ENCODE measurements at places on chromosomes 2 and 18.

- no peak for DNase-seq
Observed at GRCh38 chr2:58594762-58595161, 353.6 kb upstream of the FANCL start.

DNA sequence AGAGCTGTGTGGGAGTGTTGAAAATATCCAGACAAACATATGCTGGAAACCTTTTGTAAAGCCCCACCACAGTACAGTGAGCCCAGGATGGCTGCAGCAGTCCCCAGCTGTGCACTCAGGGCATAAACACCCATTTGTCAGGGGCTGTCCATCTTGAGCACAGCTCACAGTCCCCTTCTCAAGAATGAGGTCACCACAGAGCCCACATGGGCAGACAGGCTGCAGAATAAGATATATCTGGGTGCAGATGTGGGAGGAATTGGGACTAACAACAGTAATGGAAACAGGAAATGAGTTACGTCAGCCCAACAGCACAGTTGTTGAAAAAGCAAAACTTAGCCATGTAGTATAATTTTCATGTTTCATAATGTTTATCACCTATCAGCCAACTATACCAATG lies 219.6 kb downstream of the ETAA1 start:
- DNase-seq = no peak

GRCh38 chr2:149743842-149744448 lies 156.4 kb upstream of the MMADHC start:
- DNase-seq = no peak

DNA sequence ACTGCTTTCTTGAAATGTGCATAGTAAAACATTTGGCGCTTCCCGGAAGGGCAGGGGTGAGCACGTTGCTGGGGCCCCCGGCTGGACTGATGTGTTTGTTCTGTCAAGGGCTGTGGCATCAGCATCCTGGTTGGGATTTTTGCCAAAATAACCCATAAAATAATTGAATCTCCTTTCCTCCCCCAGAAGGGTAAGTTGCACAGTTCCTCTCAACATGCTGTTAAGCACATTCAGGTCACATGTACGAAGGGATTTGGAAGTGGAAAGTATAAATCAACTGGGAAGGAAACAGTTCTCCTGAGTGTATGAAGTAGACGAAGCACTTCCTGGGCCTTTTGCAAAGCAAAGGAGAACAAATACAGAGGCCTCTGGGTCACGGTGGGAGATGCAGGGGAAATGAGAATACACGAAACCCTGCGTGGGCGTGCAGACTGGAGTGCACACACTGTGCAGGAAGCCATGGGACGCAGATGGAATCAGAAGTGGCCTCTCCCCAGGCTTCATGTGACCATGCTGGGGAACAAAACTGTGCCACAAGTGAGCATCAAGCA lies 183.9 kb downstream of the LPIN1 start:
- no peak for DNase-seq

GRCh38 chr18:3449512-3450011 lies 410 bp upstream of the TGIF1 start:
- DNase-seq = peak; percentile 86

GRCh38 chr18:10310626-10311025 lies 143.8 kb upstream of the APCDD1 start:
- DNase-seq = no peak

DNA sequence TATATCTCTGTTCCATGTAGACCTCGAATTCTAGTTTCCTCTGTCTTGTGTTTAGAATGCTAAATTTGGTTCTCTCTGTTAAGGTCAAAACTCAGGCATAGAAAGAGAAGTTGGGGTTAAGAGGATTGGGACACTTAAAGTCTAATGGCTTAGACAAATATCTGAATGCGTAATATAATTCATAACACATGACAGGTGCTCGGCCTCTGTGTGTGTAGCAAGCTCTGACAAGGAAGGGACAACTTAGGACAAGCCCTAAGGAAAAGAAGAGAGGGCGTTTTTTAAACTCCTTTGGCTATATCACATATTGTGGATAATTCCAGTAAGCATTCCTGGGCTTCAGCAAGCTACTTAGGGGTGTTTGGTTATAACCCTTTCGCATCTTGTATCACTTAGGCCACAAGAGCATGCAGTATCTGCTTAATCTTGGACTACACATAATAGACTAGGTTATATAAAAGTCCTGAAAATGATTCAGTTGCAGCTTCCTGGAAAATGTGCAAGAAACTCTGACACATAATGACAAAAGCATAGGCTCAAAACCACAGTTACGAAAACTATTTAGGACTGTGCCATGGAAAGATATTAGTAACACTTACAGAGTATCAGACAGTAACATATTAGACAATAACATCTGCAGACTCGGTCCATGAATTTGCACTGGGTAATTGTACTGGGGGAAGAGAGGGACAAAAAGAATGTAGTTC lies 16.1 kb upstream of the CREB1 start:
- DNase-seq = no peak

DNA sequence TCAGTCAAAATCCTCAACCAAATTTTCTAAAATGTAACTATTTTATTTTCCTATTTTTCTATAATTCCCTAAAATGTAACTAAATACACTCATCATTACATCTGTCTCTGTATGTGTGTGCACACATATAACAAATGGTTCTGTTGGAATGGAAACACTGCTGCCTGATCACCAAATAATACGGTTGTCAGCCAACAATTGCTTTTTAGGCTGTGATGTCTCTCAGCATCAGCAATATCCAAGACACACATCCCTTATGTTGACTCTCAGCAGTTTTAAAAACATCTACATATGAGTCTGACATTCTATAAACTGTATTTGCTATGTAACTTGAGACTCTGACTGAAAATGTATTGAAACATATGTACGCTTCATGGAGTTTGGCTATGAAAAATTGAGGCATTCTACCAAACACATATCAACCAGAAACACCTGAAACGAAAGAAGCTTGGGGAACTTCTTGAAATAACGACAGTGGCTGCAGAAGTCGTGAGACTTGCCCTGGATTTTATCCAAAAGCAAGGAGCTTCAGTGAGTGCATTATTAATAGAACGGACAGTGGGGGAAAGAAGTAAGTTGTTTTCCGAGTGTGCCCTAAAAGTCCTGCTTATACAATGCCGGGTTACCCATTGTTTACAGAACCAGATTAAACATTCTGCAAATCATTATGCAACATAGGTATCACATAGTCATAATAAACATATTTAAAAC lies 110.2 kb upstream of the ITGB6 start:
- no peak for DNase-seq

DNA sequence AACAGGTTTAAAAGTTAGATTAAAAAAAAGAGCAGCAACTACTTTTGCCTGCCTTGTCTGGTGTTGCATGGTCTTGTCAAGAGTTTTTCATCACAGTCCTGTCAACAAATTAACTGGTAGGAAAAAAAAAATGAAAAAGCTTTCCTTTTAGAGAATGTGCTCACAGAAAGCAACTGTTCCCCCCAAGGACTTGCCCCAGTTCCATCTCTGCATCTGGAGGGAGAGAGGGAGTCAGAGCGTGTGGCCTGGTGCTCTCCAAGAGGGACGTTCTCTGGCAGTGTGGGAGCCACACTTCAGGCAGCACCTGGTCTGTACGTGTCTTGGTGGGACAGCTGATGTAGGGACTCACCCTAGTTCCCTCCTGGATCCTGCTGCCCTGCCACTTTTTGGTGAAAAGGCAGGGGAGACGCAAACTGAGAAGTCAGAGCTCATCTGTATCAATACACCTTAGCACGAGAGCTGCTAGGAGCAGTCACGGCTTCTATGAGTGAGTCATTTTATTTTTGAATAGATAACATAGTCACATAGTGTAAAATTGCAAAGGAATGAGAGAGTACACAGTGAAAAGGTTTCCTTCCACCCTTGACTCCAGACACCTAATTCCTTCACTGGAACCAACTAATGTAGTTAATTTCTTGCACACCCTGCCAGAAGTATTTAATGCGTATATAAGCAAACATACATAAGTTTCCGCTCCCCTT lies 172.5 kb upstream of the MGAT5 start:
- DNase-seq = no peak

GRCh38 chr2:46852598-46852997 lies 63.0 kb downstream of the MCFD2 start:
- no peak for DNase-seq

DNA sequence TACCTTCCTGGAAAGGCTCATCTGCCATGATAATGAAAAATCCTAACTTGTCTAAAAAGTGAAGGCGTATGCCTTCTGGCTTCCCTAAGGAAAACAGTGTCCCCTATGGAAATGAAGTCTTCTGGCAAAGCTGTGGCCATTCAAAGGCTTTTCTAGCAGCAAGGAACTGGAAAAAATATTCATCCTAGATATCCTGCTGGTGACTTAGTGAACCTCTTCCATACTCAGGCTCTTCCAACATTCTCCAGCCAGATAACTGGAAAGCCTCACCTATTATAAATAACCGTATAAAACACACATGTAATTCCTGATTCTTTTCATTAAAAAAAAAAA lies 84.7 kb downstream of the RBMS1 start:
- no peak for DNase-seq
